Jurkat, Clone E6-1 (cell line): ENCODE measurements at places on chromosomes 5 and 9.

DNA sequence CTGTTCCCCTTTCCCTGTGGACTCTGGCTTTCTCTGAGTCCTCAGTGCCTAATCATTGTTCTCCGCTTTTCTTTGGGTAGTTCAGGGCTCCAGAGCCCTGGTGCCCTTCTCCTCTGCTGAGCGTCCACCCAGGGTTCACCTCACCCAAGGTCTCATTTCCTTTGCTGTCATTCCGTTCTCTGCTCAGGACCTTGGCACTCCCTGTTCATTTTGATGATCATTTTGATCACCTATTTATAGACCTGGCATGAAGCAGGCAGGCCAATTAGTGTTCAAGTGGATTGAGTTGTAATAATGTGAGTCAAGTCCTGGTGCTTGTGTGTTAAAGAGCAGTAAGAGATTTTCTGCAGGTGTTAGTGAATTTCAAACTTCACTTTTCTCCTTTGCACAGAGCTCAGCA, 3.6 kb downstream of the TRIO start:
- DNase-seq = no peak

DNA sequence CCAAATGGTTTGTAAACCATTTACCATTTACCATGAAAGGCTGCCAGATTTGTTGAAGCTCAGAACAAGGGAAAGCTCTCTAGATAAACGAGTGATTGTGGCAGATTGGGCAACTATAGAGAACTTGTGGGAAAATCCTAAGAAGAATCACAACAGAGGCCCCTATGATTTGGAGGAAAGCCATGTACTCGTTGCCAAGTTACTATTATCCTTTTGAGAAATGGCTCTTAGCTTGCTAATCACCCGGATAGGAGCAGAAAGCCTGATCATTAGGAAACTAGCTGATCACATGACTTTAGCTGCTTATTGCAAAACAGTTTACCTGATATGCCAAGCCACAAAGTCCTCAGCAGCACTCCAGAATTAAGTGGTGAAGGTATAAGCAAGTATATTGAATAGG, 23.5 kb upstream of the ATG10 start:
- no peak for DNase-seq

- peak; percentile 74 for DNase-seq
Observed at GRCh38 chr5:96336351-96336985, 96.6 kb downstream of the PCSK1 start.

GRCh38 chr5:180813420-180813819, 10.8 kb upstream of the MGAT1 start:
- DNase-seq = no peak

- no peak for DNase-seq
Observed at GRCh38 chr9:11874414-11874813, 818.8 kb upstream of the TYRP1 start.

- DNase-seq = no peak
Observed at GRCh38 chr9:6620353-6620752, 25.2 kb downstream of the GLDC start.

- DNase-seq = no peak
Observed at GRCh38 chr5:178196986-178197385, 7.3 kb upstream of the HNRNPAB start.
